LNCaP clone FGC (cell line): ENCODE measurements at places on chromosomes 7 and 10.

- no peak for DNase-seq
These were observed 57.2 kb downstream of the MAD1L1 start for GRCh38 chr7:2175514-2175913.

DNA sequence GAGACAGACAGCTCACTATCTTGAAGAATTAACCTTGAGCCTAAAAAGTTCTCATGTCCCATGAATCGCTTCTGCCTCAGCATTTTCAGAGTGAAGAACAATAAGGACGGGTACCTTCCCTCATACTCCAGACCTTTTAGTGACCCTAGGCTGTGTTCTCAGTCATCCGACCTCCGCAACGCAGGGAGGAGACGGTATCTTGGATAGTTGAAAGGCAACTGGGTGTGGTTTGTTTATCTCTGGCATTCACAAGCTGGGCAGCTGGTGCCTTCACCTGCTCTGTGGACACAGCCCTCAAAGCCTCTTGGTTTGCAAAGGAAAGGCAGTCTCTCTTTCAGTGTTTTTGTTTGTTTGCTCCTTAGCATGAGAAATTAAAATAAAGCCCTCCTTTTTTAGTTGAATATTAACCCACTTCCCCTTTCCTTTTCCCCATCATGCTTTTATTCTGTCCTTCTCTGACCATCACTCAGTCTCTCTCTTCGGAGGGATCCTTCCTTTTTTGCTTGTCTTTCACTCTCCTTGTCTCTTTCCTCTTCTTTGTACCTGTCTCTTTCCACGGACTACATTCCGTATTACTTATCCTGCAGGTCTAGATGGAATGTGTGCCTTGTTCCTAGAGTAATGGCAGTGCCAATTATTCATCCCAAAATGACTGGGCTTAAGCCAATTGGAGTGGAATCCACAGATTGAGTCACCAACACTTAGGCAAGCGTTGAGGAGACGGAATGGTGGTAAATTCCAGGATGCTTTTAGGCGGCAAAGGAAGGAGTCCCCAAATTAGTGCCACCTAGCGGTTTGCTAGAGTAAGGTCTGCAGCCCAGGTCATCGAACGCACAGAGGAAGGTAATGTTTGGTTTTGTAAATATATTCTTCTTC is 45.8 kb downstream of the PRR15 start:
- DNase-seq, result no peak

- DNase-seq, result no peak
These were observed 5.5 kb downstream of the GIMAP7 start for GRCh38 chr7:150520145-150520544.

- DNase-seq, result no peak
These were observed 110.6 kb downstream of the KCNMA1 start for GRCh38 chr10:77526868-77527617.

DNA sequence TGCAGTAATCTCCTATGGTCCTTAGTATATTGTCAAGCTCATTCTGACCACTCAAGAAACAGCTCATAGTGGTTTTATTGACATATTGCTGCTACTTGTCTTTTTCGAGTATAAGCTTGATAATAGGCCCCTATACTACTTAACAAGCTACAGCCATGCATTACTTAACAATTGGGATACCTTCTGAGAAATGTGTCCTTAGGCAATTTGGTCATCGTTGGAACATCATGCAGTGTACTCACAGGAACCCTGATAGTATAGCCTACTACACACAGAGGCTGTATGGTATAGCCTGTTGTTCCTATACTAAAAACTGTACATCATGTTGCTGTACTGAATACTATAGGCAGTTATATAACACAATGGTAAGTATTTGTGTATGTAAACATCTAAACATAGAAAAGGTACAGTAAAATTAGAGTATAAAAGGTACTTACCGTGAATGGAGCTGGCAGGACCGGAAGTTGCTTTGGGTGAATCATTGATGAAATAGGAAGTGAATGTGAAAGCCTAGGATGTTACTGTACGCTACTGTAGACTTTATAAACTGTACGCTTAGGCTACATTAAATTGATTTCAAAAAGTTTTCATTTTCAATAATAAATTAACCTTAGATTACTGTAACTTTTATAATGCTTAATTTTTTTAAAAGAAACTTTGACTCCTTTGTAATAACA is 160.9 kb downstream of the LRRC4 start:
- no peak for DNase-seq

DNA sequence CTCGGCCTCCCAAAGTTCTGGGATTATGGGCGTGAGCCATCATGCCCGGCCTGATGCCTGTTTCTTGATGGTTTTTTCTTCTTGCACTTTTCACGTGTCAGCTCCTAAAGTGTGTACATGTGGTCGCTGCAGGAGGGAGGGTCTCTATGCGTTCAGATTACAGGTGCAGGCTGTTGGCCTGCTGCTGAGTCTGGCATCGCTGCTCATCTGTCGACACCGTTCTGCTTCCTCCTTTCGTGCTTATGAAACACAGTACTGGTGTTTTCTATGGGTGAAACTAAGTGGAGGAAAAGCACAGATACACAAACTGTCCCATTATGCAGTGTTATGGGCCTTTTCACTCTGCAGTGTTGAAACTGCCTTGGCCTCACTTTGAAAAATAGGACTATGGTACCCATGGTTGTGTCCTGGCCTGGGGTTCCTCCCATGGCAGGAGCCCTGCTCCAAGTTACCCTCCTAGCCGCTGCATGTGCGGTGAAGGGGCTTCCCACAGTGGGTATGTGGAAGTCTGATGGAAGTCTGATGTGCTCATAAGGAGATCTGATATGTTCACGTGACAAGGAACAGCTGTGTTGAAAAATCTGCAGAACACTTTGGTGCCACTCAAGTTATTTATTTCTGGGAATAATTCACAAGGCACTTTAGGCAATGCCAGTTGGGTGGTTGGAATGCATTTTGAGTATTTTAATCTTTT is 23.5 kb downstream of the OGDH start:
- DNase-seq, result no peak

GRCh38 chr10:59626523-59626869 is 83.2 kb downstream of the SLC16A9 start:
- DNase-seq, result no peak

DNA sequence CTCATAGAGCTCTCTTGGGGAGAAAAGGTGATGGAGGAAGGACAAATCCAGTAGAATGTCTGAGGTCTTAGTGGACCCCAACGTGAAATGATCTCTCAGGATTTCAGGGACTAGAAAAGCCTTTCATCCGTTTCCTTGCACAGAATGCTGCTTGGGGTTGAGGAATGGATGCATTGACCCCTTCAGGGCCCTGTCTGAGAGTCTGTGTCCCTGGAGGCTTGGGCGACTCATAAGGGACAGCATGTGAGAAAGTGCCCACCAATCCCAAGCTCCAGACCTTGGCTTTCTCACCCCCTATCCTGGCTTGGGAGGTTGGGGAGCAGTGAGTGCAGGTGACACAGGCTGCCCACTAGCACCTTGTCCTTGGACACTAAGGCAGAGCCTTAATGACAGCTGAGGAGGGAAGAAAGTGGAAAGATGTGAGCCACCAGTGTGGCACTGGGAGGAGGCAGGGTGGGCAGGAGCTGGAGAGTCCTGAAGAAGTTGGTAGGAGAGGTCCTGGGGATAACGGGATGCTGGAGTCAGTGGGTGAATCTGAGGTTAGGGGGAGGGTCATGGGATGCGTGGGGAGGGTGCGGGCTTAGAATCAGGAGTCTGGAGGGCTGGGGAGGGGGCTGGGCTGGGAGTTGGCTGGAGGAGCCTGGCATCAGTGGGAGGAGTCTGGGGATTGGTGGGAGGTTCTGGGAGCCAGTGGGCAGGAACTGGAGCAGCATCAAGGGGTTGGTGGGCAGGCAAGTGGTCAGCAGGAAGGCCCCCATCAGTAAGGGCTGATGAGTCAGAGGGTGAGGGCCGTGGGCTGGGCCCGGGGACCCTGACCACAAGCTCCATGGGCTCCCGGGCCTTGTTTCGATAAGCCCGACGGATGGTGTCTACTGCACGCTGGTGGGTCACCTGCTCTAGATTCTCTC is 8.6 kb downstream of the LZTS2 start:
- no peak for DNase-seq

DNA sequence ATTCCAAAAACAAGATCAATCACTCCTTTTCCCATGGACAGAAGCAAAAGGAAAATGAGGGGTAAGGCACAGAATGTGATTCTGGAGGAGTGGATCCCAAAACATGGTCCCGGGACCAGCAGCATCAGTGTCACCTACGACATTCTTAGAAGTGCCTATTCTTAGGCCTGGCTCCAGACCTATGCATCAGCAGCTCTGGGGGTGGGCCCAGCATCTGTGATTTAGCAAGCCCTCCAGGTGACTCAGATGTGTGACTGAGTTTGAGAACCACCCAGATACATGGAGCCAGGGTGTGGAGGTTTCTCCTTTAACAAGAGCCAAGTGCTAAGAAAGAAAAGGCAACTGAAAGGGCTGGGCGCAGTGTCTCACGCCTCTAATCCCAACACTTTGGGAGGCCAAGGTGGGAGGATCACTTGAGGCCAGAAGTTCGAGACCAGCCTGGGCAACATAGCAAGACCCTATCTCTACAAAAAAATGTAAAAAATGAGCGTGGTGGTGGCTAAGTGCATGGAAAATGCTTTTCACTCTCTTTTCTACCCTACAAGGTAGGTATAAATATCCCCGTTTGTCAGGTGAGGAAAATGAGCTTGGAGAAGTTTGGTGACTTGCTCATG is 17.1 kb upstream of the ARPC1A start:
- DNase-seq, result no peak

DNA sequence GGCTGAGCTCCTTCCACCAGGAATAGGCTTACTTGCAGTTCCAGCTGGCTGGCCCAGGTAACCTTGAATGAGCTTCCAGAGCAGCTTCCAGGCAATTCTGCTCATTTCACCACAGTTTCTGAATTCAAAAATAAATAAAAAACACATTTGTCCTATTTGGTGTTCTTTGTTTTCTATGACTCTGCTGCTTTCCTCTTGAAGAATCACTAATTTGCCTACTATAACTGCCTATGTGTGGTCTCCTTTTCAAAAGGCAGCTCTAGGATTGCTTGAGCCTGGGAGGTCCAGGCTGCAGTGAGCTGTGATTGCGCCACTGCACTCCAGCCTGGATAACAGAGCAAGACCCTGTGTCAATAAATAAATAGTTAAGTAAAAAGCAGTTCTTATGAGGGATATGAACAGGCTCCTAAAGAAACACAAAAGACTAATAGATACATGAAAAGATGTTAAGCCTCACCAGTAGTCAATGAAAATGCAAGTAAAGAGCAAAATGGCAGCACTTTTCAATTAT is 19.5 kb upstream of the TNPO3 start:
- DNase-seq, result no peak

GRCh38 chr10:14884082-14884481 is 5.4 kb downstream of the SUV39H2 start:
- DNase-seq, result no peak

- no peak for DNase-seq
These were observed 54.3 kb upstream of the NFKB2 start for GRCh38 chr10:102341038-102341688.

DNA sequence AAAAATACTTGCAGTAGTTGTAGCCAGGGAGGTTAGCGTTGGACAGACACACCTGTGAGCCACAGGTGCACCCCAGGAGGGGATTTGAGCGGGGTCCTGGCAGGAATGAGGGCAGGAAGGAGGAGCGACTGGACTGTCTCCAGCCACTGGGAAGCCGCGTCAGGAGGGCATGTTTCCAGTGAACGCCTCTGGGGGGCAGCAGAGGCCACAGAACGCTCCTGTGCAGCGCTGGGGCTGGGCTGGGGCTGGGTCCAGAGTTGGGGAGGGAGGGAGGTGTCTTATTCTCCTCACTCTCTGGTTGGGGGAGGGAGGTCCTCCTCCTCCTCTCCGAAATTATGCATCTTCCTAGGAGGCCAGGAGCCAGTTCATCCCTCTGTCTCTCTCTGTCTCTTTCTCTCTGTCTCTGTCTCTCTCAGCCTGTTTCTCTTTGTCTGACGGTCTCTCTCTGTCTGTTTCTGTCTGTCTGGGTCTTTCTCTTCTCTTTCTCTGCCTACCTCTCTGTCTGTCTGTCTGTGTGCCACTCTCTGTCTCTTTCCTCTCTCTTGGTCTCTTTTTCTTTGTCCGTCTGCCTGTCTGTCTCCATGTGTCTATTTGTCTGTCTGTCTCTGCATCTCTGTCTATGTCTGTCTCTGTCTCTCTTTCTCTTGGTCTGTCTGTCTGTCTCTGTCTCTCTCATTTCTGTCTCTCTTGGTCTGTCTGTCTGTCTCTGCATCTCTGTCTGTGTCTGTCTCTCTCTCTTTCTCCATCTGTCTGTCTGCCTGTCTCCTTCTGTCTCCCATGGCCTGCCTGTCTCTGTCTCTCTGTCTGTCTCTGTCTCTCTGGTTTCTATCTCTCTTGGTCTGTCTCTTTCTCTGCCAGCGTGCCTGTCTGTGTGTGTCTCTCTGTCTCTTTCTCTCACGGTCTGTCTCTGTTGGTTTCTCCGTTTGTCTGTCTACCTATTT is 9.9 kb upstream of the PSMG3 start:
- no peak for DNase-seq

DNA sequence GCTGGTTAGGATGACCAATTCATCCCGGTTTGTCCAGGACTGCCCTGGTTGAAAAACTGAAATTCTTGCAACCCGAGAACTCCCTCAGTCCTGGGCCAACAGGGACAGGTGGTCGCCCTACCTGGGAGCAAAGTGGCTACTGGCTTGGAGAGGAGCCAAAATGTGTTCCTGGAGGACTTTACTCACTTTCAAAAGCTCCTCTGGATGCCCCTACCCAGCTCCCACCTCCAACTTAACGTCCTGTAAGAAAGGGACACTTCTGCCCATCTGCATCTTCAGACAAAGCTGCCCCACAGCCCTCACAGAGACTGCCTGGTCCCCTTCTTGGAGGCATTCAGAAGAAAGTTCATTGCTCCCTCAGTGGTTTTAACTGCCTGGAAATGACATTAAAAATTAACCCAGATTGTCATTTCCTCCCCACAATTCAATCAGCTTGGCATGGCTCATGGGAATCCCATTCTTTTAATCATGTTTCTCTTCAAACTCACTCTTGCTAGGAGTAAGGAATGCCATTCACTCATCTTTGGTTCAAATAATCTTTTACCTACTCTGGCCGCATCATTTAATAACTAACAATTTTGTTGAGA is 24.0 kb upstream of the HSPA12A start:
- no peak for DNase-seq

- DNase-seq, result no peak
These were observed 16.3 kb upstream of the ORAI2 start for GRCh38 chr7:102417105-102417504.

DNA sequence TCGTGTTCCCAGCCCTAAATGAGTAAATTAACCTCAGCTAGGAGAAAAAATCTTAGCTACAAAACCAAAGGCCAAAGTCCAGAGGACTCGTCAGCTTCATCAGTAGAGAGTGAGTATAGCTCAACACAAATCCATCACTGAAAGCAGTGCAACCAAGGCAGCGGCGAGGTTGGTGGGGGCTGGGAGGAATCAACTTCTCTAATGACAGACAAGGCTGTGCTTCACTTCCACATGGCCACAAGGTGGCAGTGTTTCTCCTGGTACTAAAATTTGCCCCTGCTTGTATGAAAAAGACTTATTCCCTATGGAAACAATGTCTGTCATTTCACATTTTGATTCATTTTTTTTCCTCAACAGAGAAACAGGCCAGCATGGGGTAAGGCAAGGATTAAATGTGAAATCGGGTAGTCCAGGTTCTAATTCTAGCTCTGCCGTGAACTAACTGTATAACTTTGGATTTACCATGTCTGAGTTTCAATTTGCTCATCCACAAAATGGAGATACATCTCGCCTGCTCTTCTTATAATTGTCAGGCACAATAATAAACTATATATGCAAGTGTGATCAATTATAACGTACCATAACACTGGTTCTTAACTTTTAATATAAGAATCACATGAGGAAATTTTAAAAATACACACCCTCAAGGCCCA is 39.3 kb downstream of the FAS start:
- peak; percentile 30 for DNase-seq

GRCh38 chr7:74417419-74417971 is 36.2 kb upstream of the GTF2IRD1 start:
- no peak for DNase-seq

- no peak for DNase-seq
These were observed at the start of gene LAMB1 for GRCh38 chr7:108002726-108003598. Gene LAMB1 (minus strand): TSS chr7:108003161. CDS start chr7:108002885, 276 bp downstream.
